ENCODE measurements at places on chromosomes 16 and 17.

DNA sequence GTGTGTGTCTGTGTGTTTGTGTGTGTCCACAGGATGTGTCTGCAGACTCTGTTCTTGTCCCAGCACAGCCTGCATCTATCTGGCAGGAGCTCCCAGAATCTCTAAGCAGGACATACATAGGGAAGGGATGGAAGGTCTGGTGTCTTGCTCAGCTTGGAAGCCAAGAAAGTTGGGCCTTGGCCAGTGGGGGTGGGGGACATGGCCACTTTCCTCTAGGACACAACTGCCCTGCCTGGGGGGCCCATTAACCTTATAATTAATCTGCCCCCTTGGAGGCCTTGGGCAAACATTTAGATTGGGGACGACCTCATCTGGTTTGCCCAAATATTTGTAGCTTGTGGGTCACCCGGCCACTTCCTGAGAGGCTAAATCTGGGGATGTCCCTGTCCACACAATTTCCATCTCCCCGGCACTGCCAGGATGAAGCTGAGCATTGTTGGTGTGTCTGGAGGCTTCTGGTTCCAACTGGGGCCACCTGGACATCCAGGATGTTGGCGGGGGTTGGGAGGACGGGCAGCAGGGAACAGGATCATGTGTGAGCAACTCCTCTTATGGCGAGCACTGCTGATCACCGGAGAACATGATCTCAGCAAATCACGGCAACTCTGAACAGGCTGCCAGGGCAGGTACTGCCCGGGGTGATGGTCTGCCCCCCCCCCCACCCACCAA lies 17.2 kb upstream of the FOXF1 start:
- no peak for DNase-seq

DNA sequence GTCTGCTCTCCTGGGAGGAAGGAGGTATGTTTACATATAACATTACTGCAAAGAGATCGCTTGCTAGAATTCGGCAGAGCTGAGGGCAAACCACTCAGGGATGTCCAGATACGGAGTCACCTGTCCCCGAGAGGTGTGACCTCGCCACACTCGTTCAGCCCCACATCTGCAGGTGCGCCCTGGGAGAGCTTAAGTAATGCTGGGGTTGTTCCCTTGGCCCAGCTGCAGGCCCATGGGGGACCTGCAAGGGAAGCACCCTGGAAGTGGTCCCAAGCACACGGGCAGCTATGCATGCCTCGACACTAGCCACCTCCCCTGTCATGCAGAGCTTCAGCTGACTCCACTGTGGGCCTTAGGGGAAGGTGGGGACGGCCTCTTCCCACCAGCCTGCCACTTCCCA lies 22.2 kb downstream of the USP22 start:
- DNase-seq: no peak

DNA sequence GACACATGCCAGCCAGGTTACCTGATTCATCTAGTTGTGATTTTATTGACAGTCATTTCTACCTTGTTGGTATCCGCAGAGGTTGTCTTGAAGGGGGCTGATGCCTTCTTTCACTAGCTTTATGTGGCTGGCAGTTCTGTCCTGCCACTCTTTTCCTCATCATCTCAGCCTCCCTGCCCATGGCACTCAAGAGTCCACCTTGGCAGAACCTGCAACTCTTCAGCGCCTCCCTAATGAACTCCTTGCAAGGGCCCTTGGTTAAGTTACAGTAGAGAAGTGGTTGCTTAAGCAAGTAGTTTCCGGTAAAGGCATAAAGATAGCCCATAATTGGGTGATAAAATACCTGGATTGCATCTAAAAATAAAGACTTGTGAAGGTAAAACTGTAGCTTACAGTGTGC lies 489.9 kb downstream of the WWOX start:
- DNase-seq: no peak

- no peak for DNase-seq
Measured at GRCh38 chr17:19800571-19800970, 52.5 kb upstream of the ALDH3A1 start.

DNA sequence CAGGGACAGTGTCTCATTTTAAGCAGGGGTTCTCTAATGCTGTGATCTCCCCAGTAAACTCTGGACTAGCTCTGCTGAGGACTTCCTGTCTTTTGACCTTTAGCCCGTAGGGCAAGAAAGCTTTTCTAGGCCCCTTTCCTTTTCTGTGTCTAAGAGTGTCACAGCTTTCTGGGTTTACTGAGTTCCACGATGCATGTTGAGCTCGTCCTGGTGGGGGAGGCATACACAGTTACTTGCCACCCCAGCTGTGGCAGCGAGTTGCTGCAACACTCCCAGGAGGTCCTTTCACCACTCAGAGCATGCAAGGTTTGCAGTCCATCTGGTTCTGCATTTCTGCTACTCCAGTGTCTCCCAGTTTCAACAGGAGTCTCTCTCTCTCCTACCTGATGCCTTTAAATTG lies 23.7 kb downstream of the NOD2 start:
- no peak for DNase-seq

DNA sequence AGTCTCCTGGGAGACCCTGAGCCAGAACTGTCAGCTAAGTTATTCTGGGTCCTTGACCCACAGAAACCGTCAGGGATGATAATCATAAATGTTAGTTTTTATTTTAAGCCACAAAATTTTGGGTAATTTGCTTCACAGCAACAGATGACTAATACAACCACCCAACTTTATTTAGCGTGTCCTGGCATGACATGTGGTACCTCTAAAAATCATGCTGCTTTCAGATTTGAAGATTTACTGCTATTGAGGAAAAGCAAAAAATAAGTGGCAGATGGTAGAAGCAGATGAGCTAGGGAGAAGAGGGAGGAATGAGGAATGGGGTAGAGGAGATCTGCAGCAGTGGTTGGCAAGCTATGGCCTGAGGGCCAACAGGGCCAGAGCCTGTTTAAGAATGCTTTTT lies 90.4 kb downstream of the TMEM100 start:
- DNase-seq: no peak

GRCh38 chr17:56815711-56816110 lies 18.0 kb downstream of the C17orf67 start:
- DNase-seq: no peak

DNA sequence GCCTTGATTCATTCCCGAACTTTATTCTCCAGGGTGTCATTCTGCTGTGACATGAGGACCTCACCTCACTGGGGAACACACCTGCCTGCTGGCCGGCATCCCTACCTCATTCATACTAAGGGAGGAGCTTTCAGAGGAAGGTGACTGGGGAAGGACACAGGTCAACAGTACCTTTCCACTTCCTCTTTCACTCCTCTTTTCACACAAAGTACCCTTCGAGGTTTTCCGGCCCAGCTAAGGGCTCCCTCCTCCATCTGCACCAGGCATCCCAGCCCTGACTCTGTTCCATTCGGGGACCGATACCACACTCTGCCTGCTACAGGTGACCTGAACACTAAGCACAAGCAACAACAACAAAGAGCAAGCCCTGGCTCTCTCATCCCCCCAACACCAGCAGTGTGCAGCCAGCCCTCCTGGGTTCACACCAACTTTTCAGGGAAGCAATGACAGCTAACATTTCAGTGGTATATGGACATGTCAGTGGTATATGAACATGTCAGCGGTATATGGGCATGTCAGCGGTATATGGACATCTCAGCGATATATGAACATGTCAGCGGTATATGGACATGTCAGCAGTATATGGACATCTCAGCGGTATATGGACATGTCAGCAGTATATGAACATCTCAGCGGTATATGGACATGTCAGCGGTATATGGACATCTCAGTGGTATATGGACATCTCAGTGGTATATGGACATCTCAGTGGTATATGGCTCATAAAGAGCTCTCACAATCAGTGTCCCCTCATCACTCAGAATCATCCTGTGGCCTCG lies 16.0 kb downstream of the TRIM25 start:
- no peak for DNase-seq

GRCh38 chr16:87322833-87323726 lies 5.9 kb upstream of the C16orf95 start:
- DNase-seq: no peak

- peak; percentile 84 for DNase-seq
Measured at GRCh38 chr17:30958187-30958586, 12.7 kb upstream of the RNF135 start.

DNA sequence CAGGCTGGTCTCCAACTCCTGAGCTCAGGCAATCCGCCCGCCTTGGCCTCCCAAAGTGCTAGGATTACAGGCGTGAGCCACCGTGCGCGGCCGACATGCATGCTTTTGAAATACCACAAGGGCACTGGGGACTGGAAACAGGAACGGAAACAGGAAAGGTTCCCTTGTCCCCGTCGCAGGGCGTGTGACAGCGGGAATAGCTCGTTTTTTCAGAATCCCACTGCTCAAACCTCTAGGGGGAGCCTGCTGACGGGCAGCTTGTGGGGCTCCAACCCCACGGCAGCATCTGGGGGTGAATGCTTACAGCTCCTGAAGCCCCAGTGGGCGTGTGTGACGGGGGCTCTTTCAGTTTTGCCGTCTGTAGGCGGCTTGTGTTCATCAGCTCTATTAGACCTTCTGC lies 18.8 kb upstream of the ASGR2 start:
- peak; percentile 32 for DNase-seq

- DNase-seq: no peak
Measured at GRCh38 chr16:88696441-88696840, 9.8 kb downstream of the RNF166 start.

All from Kasumi-1 (cell line).